ENCODE measurements at places on chromosomes 5 and 9.

DNA sequence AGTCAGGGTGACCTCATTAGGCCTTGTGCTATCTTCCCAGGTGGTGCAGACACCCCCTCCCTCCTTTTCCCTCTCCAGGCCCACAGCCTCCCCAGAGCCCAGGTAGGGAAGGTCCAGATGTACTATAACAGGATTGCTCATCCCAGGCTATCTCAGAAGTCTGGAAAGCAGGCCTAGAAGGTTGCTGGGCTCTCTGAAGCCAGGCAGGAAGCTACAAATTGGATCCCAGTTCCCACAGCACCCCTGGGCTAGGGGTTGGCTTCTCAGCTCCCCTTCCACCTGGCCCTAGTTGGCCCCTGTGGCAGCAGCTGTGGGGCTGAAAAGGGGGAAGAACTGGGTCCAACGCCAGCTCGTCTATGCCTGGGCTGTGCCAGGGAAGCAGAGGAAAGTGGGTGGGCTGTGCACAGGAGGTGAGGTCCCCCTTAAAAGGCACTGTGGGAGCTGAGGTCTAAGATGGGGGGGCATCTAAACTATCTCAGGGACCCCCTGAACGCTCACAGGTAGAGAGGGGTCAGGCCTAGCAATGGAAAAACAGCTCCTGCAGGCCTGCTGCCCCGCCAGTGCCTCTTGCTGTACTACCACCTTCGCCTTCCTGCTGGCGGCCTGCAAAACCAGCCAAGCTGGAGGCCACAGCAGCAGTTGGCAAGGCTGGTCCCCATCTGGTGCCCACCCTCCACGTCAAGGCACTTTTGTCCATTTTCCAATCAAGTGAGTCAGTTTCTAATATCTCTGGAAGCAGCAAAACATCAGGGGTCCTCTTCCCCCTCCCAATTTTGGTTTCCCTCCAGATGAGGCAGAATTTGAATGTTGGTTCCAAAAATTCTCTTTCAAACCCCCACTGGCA, 13.3 kb upstream of the PSMD5 start:
- DNase-seq, result no peak

DNA sequence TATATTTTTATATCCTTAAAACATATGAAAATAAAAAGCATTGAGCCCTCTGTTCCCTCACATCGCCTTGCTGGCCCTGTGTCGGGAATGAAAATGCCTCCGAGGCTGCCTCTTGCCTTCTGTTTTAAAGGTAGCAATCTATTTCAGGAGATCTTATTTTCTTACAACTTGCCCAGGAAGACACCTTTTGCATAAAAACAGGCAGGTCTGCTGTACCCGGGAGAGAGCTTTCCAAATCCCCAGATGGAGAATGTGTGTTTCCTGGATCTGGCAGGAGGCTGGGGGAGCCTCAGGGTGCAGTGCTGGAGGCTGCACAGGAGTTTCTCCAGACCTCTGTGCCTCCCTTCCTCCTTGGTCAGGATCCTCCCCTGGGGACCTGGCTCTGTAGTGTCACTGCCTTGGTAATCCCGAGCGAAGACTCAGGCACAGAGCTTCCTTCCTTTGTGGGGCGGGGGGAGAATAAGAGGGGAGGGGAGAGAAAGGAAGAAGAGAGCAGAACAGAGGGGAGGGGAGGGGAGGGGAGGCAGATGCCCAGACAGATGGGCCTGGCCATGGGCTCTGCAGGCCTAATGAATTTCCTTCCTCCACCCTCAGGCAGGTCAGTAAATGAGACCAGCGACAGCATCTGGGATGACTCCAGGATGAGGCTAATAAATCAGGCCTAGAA, 104.0 kb upstream of the BOD1 start:
- DNase-seq, result no peak

GRCh38 chr9:83706676-83707517, 861 bp downstream of the UBQLN1 start:
- peak; percentile 25 for DNase-seq

GRCh38 chr9:89854715-89855475, 250.1 kb downstream of the GADD45G start:
- no peak for DNase-seq

- DNase-seq, result no peak
These were observed 20.7 kb downstream of the CWC27 start for GRCh38 chr5:64789457-64789856.

- no peak for DNase-seq
These were observed 41.7 kb upstream of the DENND4C start for GRCh38 chr9:19188771-19189170.

- no peak for DNase-seq
These were observed 64.2 kb downstream of the MRPL36 start for GRCh38 chr5:1735320-1735970.

DNA sequence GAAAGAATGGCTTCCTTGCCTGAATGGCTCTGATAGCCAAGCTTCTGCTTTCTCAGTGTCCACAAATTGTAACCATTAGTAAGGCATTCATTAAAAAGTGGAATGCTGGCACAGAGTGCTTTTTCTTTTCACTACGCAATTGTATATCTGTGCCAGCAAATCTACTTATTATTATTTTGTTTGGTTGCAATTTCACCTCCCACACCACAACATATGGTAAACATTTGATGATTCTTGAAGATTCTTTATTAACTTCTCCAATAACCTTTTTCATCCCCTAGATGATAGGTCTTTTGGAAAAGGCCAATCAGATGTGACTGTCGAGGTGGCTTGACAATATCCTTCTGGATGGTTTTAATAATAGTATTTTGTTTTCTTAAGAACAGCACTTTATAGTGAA, 234.1 kb downstream of the TMEM38B start:
- no peak for DNase-seq

DNA sequence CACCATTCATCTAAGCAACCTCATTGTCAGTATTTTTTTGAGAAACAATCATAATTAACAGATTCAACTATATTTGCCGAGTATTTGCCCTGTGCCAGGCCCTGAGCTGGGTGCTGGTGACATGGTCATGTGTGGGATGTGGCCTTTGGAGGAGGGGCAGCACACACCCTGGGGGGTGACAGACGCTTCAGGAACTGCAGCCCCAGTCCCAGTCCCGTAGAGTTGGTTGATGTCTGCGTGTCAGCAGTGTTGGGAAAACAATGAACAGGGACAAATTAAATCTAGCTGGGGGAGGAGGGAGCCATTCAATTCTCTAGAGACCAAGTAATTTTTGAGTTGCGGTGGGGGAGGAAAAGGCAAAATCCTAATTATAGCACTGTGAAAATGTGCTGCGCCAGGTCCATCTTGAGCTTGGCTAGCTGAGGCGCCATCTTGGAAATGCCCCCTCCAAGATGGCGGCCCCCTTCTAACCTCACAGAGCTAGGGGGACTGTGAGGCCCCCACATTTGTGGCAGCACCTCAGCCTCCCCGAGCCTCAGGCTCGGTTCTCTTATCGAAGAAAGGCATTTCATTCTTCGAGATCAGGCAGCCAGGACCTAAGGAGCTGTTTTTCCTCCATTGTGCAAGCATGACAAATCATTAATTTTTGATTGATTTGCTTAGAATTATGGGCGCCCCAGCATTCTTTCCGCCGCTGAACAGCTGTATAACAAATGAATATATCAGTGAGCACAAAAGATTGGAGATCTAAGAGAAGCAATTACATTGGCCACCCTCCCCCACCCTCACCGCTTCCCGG, 87.8 kb downstream of the ZNF618 start:
- DNase-seq, result no peak

GRCh38 chr9:123996731-123997421, 14.7 kb upstream of the LHX2 start:
- no peak for DNase-seq

DNA sequence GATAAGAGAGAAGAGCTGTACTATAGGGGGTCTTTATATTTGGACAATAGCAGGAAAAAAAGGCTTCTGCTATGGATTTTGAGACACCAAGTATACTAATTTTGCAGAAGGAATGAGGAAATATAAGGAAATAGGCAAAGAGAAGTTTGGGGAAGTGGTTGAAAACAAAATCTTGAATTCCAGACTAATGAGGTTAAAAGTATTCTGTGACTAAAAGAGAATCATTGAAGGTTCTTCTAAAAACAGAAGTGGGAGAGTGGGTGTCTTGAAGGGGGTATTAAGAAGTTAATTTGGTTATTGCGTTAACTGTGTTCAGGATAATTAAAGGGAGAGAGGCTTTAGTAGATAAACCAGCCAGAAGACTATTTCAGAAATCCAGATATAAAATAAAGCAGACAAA, 148.7 kb downstream of the RFK start:
- no peak for DNase-seq

DNA sequence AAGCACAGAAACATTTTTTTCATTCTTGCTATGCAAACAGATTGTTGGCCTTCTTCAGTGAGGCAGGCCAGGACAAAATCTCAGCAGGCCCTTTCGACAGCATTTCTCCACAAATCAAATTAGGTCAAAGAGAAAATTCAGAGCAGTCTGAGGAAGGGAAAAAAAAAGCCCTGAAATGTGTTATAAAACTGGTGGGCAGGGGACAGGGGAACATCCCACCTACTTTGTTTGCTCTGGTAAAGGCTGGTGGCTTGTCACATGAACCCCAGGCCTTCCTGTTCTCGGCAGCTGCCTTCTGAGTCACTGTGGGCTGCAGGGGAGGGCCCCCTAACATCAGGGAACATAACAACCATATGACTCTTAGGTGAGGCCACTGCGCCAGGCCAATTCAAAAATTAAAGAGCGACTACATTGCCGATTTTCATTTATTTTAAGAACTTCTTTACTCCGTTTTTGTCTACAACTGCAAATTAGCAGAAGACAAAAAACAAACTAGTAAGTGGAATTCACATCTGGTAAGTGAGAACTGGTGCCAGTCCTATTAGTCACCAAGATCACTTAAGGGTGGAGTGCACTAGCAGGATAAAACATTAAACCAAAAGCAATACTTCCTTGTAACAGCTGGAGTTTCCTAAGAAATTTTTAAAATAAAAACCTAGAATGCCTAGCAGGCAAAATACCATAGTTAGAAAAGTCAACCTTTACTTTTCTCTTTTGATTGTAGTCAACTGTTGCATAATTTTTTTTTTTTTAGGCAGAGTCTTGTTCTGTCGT, 46.2 kb upstream of the DENND4C start:
- DNase-seq, result peak; percentile 53

DNA sequence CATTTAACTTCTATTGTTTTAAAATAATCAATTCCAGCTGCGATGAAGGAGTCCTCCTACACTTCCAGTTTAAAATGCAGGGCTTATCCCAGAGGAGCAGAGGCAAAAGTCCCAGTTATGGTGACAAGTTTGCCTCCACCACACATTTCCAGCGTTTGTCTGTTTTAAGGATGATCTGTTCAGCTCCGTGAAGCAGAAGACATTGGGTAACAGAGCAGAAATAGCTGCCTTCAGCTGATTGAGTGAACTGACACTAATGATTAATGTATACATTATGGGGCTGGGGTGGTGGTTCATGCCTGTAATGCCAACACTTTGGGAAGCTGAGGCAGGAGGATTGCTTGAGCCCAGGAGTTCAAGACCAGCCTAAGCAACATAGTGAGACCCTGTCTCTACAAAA, 127.6 kb downstream of the HSD17B3 start:
- DNase-seq, result no peak

- DNase-seq, result no peak
These were observed at the start of gene PTPDC1 for GRCh38 chr9:94084314-94084713. PTPDC1 (plus strand) TSS chr9:94084464; CDS start chr9:94084531, 67 bp downstream.

GRCh38 chr5:55022450-55022849, 1.6 kb upstream of the GZMK start:
- DNase-seq, result no peak

GRCh38 chr9:137007108-137007815, 10.9 kb upstream of the CLIC3 start:
- DNase-seq, result no peak

GRCh38 chr5:163310997-163311396, 126.4 kb upstream of the CCNG1 start:
- no peak for DNase-seq

DNA sequence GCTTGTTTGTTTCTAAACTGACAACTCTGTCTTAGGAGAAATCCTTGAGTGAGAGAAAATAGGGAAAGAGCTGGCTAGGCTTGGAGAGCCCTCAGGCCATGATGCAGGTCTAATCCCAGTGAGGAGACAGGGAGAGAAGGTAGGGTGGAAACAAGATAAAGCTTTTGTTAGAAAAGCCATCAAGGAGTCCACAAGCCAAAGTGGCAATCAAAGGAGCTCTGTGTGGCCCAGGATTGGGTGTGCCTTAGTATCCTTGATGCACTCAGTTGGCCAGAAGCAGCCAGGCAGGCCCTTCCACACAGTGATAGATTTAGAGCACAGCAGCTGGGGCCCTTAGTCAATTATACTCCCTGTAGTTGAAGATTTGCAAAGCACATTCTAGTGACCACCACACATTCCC, 73.9 kb downstream of the ALDH7A1 start:
- no peak for DNase-seq

DNA sequence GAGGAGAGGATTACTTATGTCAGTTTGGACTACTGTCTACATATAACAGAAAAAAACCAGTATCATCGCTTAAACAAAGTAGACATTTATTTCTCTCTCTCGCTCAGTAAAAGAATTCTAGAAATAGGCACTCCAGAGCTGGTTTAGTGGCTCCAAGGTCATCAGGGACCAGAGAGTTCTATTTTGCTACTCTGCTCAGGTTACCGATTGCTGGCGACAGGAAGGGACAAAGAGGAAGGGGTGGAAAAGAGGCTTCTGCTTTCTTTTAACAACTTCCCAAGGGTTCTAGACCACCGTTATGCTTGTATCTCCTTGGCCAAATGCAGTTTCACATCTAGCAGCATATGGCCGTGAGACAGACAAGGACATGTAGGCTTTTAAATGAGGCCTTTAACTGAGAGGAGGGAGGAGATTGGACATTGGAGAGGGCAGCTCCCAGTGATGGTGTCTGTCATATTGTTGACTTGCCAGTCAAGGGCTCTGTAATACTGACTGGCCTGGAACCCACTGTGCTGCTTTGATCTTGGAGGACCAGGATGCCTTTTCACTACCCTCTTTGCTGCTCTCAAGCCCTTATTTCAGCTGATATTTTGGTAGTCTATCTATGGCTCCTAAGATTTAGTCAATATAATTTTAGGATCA, 15.6 kb upstream of the DCP2 start:
- DNase-seq, result no peak

DNA sequence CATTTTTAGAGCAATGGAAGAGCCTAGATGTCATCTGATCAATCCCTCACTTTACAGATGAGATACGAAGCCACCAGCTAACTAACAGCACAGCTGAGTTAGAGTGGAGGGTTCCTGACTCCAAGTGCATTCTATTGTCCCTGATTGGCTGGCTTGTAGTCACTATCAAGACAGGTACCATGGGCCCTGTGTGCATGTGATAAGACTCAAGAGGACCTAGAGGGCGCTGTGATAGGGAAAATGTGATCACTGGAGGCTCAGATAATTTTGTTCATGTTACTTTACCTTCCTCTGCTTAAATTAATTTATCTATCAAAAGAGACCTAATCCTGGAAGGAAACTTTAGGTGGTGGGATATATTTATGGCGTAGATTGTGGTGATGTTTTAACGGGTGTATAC, 19.5 kb upstream of the SNAPC3 start:
- DNase-seq, result no peak

- DNase-seq, result peak; percentile 61
These were observed 29.9 kb downstream of the CD180 start for GRCh38 chr5:67166460-67167285.

DNA sequence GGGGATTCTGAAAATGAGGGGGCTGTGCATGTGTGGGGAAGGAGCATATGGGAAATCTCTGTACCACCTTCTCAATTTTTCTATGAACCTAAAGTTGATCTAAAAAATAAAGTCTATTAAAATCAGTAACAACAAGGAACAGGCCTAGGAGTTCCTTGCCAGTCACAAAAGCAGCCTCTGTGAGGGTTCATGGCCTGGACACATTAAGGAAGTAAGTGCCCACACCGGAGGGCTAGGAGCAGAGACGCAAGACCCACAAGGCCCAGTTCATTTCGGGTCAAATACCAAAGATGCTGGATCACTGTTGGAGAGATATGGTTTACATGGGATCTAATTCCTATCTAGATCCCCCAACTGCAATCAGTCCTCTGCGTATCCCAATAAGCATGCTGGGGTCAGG, 88.4 kb downstream of the SEMA4D start:
- no peak for DNase-seq

All from activated T-cell treated with anti-CD3 and anti-CD28 coated beads for 1 hour (primary cell).